Activated T-cell treated with anti-CD3 and anti-CD28 coated beads, Interleukin-2, amount 50 U/mL, for 72 hours (primary cell): ENCODE measurements at places on chromosomes 7 and 10. TPM values are rescaled to one million over a fixed set of nuclear protein-coding genes. Genes with fewer than 3 reads are reported as not detected.

The PROSER2 gene
- 1.6 TPM for total RNA-seq

The MEST gene
- 3.5 TPM for total RNA-seq

The PLAC9 gene
- total RNA-seq, result not detected

The HABP2 gene
- not detected for total RNA-seq

The NKX6-2 gene
- total RNA-seq, result not detected

The SKIDA1 gene
- total RNA-seq, result 0.41 TPM

The ATXN7L1 gene
- 11.6 TPM for total RNA-seq

The COBL gene
- total RNA-seq, result not detected

The MMRN2 gene
- total RNA-seq, result 0.05 TPM
